Activated CD4-positive, alpha-beta memory T cell treated with anti-CD3 and anti-CD28 coated beads for 36 hours (primary cell): ENCODE measurements at places on chromosomes 2 and 18. TPM values are rescaled to one million over a fixed set of nuclear protein-coding genes. Genes with fewer than 3 reads are reported as not detected.

GRCh38 chr2:651951-652373 is 25.2 kb downstream of the TMEM18 start:
- H3K36me3 ChIP-seq: no peaks in the 10 kb centered on the region
- H3K27me3 ChIP-seq: no peaks in the 10 kb centered on the region
- no peak for DNase-seq
- no peak overlapping the region for H3K4me3 ChIP-seq

DNA sequence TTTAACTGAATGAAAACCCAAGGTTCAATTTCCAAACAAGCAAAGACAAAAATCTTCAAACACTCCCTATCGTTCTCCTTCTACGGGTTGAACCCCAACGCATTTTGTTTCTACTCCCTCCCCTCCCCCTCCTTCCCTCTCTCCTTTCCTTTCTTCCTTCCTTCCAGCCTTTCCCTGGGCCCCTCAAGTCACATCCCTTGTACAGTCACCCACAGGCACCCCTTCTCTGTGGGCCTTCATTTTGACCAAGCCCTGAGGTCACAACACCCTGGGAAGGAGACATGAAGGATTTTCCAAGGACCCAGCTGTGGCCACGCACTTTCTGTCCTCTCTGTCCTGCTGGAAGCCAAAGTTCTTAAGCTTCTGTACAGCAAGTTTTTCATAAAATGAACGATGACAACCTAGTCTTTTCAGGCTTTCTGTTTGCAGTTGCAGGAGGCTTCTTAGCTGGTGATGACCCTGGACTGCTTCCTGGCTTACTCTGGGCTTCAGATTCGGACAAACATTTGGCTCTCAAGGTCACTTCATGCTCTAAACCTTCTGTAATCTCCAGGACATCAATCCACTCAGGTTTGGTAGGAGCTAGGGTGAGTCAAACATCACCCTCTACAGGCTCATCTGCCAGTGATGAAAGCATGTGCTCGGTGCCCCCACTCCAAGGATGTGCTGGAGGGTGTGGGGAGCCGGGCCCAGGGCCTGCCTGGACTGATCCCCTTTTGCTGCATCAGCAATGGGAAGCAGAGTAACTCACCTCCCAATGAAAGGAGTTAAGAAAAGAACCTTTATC is 25.5 kb downstream of the TMEM247 start:
- DNase-seq: no peak
- no peaks in the 10 kb centered on the region for H3K27me3 ChIP-seq
- no peak overlapping the region for H3K27ac ChIP-seq
- no peak overlapping the region for H3K4me3 ChIP-seq
- peaks cover 5% of the 10 kb centered on the region for H3K4me1 ChIP-seq

DNA sequence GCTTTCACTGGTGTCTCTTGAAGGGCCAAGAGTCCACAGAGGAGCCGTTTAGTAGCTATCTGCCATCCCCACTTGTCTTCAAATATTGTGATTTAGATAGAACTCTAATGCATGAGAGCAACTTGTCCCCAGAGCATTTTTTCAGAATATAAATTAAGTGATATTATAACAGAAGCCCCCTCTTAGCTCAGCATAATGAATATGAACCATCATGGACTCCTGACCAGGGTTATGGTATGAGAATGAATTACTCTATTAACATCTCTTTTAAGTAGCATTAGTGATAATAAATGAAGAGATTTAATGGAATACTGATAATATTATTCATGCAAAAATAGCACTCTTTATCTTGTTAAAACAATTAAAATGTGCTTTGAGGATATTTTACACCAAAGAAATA is 709.6 kb downstream of the GALR1 start:
- H3K27me3 ChIP-seq: no peaks in the 10 kb centered on the region
- no peak overlapping the region for H3K4me3 ChIP-seq
- DNase-seq: no peak

- no peaks in the 10 kb centered on the region for H3K36me3 ChIP-seq
- no peaks in the 10 kb centered on the region for H3K4me1 ChIP-seq
- DNase-seq: no peak
- H3K27me3 ChIP-seq: peaks cover 14% of the 10 kb centered on the region
Observed at GRCh38 chr2:217249121-217250012, 389.5 kb upstream of the TNP1 start.

DNA sequence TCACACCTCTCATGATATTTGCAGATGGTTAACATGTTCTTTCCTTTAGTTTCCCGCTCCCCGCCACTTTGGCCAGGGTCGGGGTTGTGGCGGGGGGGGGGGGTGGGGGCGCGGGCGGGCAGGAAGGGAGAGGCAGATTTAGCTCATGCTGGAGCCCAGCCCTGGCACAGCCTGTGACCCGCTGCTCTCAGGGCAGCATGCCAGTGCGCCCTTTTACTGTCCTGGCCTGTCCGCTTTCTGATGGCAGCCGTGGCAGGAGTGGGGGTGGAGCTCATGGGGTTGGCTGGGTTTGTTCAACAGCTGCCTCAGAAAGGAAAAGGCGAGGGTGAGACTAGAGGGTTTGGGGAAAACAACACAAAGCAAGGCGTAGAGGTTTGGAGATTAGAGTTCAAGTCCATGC is 56.1 kb downstream of the TNP1 start:
- DNase-seq: no peak
- no peak overlapping the region for H3K27ac ChIP-seq
- H3K27me3 ChIP-seq: no peaks in the 10 kb centered on the region

DNA sequence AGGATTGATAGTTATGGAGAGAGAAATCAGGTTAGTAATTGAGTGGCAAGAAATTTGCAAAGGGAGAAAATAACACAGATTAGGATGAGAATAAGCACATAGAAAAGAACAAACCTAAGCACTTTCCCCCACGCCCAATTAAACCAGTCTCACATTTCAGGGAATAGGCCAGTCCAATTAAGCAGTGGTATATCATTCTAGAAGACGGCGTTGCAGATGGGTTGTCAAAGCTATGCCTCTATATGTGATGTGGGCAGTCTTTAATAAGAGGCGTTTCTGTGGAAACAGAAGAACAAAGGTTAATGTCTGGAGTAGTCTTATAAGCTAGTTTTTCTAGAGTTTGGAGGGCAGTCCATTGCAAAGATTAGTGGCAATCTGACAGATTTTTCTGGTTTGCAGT is 61.6 kb downstream of the B3GNT2 start:
- H3K4me1 ChIP-seq: no peaks in the 10 kb centered on the region
- DNase-seq: no peak
- H3K36me3 ChIP-seq: no peaks in the 10 kb centered on the region
- H3K27ac ChIP-seq: no peak overlapping the region

GRCh38 chr18:45374878-45375630 is 240.2 kb upstream of the SLC14A2 start:
- H3K36me3 ChIP-seq: no peaks in the 10 kb centered on the region
- H3K27ac ChIP-seq: no peak overlapping the region
- no peak overlapping the region for H3K4me3 ChIP-seq
- no peak for DNase-seq

SPAST gene
- total RNA-seq: 15.8 TPM

ACADL gene
- total RNA-seq: not detected
